Stimulated activated CD8-positive, alpha-beta memory T cell treated with anti-CD3 and anti-CD28 coated beads, Interleukin-4, amount 100 ng/mL, for 1 hour (primary cell): ENCODE measurements at places on chromosomes 11 and 22.

GRCh38 chr11:86695373-86695772, 23.0 kb upstream of the ME3 start:
- DNase-seq = no peak

DNA sequence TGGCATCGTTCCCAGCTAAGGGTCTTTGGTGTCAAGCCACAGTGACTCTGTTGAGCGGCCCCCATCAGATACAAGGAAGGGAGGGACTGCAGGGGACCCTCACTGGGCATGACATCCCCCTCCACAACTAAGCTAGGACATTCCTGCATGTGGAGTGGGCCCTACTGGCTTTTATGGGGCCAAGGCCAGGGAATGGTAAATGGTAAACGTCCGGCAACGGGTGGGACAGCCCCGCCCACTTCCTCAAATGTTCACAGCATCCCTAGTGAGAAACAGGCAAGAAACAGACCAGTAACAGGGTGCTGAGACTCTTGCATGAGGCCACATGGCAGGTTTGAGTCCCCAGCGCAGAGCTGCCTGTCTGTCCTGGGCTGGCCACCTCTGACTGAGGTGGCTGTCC, 4.4 kb downstream of the TMPRSS6 start:
- DNase-seq = no peak

DNA sequence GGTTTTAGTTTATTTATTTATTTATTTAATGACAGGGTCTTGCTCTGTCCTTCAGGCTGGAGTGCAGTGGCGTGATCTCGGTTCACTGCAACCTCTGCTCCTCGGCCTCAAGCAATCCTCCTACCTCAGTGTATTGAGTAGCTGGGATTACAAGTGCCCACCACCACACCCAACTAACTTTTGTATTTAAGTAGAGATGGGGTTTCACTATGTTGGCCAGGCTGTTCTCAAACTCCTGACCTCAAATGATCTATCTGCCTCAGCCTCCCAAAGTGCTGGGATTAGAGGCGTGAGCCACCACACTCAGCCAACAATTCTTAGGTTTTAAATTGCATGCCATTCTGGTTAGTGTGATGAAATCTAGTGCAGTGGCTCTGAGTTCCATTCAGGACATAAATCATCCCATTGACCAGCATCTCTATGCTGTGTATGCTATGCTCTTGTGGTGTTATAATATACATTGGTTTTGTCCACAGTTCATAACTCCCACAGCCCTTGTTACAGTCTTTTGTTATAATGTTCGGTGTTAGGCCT, 28.5 kb downstream of the ZNF280B start:
- DNase-seq = no peak

GRCh38 chr22:33105501-33105911, 47.3 kb upstream of the SYN3 start:
- no peak for DNase-seq

GRCh38 chr11:57675176-57675941, 7.4 kb downstream of the ZDHHC5 start:
- no peak for DNase-seq

GRCh38 chr11:9489080-9489765, 28.4 kb downstream of the ZNF143 start:
- no peak for DNase-seq

- DNase-seq = no peak
These were observed 68.0 kb downstream of the ZBTB44 start for GRCh38 chr11:130246738-130247137.

- DNase-seq = no peak
These were observed 1375.6 kb upstream of the TENM4 start for GRCh38 chr11:80816454-80816847.

DNA sequence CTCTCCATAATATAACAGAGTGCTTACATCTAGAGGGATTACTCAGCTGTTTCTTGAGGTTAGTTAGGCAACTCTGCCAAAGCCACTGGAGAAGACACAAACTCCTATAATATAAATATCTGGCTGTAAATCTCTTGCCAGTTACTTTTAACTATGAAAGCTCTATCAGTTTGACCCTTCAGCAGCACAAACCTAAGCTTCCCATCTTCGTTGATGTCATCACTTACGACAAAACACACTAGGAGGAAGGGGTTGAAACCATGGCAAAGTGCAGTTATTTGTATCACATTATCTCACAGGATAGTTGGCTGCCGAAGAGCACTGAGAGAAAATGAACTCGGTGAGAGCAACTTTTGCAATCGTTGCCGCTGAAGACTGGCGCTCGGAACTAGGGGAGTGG, 922.1 kb downstream of the OPCML start:
- no peak for DNase-seq

- DNase-seq = no peak
These were observed 189.5 kb downstream of the DDX10 start for GRCh38 chr11:108854346-108854745.

DNA sequence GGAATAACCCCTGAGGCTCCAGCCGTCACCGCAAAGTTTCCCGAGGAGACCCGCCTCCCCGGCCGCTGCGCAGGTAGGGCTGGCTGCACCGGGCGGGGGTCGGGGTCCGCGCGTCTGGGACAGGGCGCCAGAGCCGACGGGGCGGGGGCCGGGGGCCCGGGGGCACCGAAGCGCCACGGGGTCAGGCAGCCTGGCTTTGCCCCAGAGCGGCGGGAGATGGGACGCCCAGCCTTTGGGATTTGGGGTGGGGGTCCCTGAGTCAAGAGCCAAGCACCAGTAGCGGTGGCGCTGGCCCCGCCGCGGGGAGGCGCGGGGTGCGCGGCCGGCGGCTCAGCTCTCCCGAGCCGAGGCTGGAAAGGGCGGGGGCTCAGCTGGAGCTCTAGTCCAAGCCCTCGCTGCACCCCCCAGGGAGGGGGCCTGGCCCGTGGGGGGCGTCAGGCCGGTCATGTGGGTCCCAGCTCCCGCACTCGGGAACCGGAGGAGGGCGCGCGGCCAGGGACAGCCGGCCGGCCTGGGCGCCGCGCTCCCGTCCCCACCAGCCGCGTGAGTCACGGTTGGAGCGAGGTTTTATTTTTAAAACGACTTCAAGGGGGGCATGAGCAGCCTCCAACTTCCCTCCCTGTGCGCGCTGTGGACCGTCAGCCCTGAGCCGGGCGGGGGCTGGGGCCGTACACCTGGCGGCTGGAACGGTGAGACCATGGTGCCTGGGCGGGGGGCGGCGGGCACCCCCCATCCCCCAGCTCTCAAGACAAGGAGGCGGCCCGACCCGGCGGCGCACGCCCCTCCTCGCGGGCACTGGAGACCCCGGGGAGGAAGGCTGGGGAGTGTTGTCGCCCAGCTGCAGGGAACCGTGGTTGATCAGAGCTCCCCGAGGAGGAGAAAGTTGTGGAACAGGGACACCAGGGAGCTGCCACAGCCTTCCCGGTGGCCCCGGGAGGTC, 626 bp downstream of the FLRT1 start:
- DNase-seq = no peak

- DNase-seq = no peak
These were observed 101.0 kb downstream of the ARL14EP start for GRCh38 chr11:30423886-30424285.

GRCh38 chr11:21447871-21448270, 745.0 kb upstream of the ANO5 start:
- no peak for DNase-seq

DNA sequence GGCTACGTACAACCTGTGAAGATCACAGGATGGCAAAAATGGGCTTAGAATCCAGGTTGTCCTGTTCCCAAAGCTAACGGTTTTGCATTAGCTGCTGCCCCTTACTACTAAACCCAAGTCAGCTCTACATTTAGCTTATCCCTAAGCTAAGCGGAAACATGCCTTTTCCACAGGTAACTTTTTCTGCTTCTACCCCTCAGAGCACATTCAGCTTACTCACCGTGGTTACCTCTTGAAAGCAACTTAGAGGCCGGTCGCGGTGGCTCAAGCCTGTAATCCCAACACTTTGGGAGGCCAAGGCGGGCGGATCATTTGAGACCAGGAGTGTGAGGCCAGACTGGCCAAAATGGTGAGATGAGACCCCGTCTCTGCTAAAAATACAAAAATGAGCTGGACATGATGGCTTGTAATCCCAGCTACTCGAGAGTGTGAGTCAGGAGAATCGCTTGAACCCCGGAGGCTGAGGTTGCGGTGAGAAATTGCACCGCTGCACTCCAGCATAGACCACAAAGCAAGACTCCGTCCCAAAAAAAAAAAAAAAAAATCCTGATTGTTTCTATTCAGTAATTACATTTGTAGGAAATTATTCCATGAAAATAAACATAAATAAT, 790 bp upstream of the TMEM41B start:
- no peak for DNase-seq

GRCh38 chr11:113289431-113290187, 24.8 kb upstream of the TTC12 start:
- DNase-seq = peak; percentile 9

DNA sequence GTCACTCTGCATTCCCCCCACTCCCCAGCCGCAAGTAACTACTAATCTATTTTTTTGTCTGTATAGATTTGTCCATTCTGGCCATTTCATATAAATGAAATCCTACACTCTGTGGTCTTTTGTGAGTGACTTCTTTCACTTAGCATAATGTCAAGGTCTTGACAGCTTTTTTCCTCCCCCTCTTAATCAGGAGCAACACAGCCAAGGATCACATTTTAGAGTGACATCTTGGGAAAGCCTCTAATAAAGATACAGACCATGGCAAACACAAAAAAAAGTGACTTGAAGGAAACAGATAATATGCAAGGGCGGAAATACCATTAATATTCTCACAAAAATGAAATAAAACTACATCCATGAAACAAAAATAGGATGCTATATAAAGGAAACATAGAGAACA, 43.9 kb downstream of the RAB30 start:
- DNase-seq = no peak

DNA sequence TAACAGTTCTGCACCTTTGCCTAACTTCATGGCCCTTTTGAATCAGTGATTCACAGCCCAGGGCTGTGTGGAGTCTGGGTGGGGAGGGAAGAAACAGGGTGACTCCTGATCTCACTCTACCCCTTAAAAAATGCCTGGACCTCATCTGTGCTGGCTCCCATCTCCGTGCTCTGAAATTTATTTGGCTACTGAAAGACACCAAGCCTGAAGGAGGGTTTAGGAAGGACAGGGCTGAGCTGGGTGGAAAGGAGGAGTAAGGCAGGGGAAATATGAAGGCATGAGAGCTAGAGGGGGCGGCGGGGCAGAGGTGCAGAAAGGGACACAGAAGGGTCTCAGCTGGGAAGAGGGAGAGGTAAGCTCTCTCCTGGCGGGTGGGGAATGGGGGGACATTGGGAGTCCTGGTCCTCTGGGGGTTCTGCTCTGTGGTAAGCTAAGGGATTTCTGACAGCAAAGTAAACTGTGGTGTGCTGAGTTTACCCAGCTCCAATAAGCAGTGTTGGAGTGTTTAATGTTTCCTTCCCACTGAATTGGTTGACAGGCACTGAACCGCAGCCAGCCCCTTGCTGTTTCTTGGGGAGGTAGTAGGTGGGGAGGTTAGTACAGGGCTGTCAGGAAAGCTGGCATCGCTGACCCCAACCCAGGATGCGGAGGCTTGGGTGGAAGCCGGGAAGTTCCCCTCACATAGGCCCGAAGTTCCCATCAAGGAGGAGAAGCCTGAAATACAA, 71.1 kb downstream of the RPUSD4 start:
- no peak for DNase-seq

- no peak for DNase-seq
These were observed 263.3 kb downstream of the ETS1 start for GRCh38 chr11:128324051-128324481.

DNA sequence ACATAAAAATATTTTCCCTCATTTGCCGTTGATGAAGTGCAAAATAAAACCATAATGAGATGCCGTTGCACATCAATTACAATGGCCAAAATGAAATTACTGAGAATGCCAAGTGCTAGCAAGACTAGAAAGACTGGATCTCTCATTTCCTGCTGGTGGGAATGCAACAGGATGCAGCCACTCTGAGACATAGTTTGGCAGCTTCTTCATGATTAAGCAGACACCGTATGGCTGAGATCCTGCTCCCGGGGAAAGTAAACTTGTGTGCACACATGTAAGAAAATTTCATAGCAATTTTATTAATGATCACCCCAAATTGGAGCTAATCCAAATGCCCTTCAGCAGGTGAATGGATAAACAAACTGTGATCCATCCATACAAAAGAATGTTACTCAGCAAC, 1013.2 kb downstream of the TBC1D22A start:
- DNase-seq = no peak

DNA sequence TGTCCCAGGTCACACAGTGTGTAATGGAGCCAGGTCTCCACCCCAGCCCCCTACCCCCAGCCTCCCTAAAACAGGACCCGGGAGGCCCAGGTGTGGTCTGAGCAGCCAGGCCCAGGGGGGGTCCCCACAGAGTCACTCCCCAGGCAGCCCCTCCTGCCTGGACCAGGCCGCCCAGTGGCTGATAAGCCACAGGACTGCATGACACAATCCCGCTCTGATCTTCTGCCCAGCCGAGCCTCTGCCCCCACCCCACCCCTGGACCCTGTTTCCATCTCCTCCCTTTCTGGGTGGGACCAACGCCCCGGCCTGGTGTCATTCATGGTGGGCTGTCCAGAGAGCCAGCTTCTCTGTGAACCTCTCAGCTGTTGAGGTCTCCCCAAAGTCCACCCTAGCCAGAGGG, 7.8 kb upstream of the LIF start:
- DNase-seq = no peak

GRCh38 chr11:120424185-120424969, 87.2 kb upstream of the GRIK4 start:
- no peak for DNase-seq

GRCh38 chr11:132855516-132855915, 676.8 kb downstream of the OPCML start:
- DNase-seq = no peak

GRCh38 chr22:38989466-38989865, 7.3 kb downstream of the APOBEC3B start:
- no peak for DNase-seq

GRCh38 chr11:74534216-74534945, 40.9 kb upstream of the LIPT2 start:
- no peak for DNase-seq

GRCh38 chr11:32894149-32894827, 1.7 kb downstream of the QSER1 start:
- DNase-seq = no peak

DNA sequence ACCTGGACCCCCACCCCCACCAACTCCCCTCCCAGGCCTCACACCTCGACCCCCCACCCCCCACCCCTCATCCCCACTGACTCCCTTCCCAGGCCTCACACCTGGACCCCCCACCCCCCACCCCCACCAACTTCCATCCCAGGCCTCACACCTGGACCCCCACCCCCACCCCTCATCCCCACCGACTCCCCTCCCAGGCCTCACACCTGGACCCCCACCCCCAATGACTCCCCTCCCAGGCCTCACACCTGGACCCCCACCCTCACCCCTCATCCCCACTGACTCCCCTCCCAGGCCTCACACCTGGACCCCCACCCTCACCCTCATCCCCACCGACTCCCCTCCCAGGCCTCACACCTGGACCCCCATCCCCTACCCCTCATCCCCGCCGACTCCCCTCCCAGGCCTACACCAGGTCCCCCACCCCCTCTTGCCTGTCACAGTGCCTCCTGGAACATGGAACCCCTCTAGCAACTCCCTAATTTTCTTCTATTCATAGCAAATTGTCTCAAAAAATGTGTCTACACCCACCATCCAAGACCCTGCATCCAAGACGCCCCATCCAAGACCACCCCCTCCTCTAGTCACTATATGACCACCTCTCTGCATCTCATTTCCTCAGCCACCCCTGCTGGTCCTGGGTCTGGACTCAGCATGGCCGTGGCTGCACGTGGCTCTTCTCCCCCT, 36.9 kb upstream of the BRSK2 start:
- no peak for DNase-seq

GRCh38 chr11:2477254-2477653, 32.4 kb downstream of the KCNQ1 start:
- no peak for DNase-seq
